HEK293T (cell line): ENCODE measurements at places on chromosomes 4 and X.

- no peak for DNase-seq
These were observed 55.7 kb downstream of the GRID2 start for GRCh38 chr4:92359491-92359890.

DNA sequence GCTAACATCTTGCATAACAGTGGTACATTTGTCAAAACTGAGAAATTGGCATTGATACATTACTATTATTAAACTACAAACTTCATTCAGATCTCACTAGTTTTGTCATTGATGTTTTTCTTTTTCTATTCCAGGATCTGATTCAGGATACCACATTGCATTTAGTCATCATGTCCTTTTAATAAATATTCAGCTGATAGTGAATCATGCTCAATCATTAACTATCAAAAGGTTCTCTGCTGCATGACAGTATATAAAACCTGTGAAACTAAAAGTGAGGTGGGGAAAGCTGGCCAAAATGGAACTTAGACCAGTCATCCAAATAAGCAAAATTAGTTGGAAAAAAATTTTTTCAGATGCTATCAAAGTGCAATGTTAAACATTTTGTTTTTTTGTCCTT lies 28.1 kb upstream of the HS6ST2 start:
- no peak for DNase-seq

DNA sequence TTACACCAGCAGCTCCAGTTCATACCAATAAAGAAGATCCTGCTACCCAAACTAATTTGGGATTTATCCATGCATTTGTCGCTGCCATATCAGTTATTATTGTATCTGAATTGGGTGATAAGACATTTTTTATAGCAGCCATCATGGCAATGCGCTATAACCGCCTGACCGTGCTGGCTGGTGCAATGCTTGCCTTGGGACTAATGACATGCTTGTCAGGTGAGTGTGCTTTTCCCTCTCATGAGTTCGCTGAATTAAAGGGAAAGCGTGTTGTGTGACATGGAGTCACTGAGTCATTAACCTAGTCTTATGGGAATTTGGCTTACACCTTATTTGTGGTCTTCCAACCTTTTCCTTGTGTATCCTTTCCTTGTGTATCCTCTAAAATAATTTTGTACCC lies 15.9 kb downstream of the TMEM165 start:
- DNase-seq, result no peak

- no peak for DNase-seq
These were observed 10.8 kb downstream of the FTHL17 start for GRCh38 chrX:31061091-31061490.

DNA sequence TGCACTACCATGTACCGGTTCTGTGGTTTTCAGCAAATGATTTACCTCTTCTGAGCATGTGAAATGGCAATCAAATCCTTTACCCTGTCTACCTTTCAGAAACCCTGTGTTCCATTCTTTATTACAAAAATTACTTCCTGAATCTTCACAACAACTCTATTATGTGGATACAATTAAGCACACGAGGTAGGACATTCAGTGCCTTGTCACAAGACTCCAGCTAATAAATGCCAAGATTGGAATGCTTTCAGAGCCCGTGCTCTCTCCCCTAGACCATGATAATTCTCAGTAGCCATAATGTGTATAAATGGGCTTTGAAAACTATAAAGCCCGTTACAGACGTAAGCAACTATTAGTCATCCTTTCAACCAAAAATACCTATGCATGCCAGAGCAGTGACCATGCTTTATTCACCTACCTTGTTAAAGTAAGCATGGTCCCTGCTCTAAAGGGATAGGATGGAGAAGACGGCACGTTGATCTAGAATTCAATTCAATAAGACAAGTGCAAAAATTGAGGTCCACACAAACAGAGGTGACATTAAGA lies 2.4 kb downstream of the RXFP1 start:
- DNase-seq, result no peak

DNA sequence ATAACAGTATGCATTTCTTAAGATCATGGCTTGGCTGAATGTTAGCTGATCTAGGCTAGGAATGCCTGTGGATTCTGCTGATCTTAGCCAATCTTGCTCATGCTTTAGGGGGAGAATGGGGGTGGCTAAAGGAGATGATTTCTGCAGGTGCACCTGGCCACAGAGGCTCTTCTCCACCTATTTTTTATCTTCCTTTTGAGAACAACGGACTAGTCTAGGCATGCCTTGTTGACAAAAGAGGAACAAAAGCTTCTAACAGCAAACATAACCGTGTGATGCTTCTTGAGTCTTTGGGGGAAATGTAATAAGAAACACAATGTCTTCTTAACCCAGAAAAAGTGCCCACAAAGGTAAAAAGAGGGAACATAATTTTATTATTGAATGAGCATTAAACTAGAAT lies 743.5 kb downstream of the ARAP2 start:
- no peak for DNase-seq

- DNase-seq, result no peak
These were observed 39.2 kb downstream of the MTHFD2L start for GRCh38 chr4:74197080-74197479.

DNA sequence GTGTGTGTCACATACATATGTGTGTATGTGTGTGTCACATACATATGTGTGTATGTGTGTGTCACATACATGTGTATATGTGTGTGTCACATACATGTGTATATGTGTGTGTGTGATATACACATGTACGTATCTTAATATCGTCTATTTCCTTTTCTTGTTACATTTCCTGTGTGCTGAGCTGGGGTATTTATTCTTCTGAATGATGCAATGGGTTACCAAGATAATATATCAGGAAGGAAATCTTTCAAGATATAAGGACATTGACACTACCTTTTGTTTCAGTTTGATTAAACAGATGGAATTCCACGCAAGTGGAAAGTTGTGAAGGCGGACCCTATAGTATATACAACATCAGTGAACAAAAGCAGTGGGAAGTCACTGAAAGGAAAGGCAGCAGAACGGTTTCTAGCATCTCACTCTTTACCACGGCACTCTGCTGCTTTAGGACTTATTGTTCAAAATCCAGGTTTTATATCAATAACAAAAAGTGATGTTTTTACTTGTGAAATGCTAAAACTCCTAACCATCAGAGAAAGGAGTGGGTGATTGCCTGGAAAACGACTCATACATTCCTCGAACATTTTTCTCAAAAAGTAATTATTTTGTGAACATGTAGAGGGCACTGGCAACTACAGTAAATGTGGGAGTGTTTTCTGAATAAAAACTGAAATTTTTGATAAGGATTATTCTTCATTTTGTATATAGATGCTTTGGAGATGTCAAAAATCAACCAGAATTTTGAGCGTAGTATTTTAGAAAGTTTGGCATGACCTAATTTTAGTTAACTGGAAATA lies 43.1 kb upstream of the IL21 start:
- no peak for DNase-seq

GRCh38 chrX:152926279-152926678 lies 28.4 kb downstream of the ZNF185 start:
- DNase-seq, result peak; percentile 74

DNA sequence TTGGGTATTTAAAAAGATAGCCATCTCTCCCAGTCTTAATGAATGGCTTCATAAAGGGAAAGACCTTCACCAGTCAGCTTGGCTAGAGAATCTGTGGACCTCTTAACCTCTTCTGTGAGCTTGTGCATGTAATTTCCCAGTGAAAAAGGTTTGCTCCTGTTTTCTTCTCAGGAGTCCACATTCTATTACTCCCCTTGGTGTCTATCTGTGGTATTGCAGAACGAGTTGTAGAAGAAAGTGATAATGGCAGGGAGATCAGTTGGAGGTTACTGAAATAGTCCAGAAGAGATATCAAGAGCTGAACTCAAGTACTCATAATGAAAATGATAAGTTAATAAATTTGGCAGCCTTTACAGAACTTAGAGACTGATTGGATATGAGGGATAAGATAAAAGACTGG lies 16.5 kb upstream of the VAMP7 start:
- no peak for DNase-seq
